ENCODE measurements at places on chromosomes 11 and 22.

DNA sequence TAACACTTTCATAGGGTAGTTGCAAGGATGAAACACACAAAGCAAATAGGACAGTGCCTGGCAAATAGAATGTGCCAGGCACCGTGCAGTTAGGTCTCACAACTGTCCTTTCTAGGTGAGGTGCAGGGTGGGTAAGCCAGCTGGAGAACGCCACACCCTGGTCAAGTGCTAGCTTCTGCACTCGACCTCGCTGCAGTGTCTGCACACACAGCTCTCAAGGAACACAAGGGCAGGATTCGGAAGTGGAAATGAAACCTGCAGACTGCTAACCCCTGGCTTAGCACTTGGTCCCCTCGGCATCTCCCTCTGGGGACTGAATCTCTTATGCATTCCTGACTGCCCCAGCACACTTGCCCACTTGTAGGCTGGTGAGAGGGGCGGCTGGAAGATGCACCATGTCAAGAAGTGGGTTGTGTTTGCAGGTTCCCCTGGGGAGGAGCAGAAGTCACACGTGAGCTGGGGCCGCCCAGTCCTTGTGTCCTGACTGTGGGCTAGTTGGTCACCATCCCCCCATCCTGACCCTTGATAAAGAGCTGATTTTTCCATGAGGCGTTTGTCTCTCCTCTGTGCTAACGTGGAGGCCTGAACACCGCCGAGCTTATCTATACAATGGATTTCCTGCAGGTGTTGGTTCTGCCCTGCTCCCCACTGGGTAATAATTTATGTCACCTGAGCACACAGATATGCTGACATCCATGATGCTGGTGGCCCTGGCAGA is 89.0 kb downstream of the MICAL2 start:
- no peak for DNase-seq

GRCh38 chr11:4704054-4704789 is at the start of gene MMP26:
Gene MMP26 (plus strand): TSS chr11:4704784.
- no peak for DNase-seq

GRCh38 chr11:10116588-10116987 is 177.4 kb downstream of the SBF2 start:
- DNase-seq: no peak

DNA sequence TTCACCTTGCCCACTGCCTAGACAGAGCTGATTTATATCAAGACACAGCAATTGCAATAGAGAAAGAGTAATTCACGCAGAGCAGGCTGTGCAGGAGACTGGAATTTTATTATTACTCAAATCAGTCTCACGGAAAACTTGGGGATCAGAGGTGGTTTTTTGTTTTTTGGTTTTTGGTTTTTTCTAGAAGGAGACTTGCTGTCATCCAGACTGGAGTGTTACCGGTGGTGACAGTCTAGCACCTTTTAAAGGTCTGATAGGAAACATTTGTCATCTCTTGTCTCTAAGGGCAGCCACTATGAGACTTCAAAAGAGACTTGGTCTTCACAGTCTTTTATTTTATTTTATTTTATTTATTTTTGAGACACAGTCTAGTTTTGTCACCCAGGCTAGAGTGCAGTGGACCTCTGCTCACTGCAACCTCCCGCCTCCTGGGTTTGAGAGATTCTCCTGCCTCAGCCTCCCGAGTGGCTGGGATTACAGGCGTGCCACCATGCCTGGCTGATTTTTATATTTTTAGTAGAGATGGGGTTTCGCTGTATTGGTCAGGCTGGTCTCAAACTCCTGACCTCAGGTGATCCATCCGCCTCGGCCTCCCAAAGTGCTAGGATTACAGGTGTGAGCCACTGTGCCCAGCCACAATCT is 19.1 kb downstream of the APOBEC3H start:
- DNase-seq: no peak

- DNase-seq: no peak
Measured at GRCh38 chr11:8705146-8705545, 22.6 kb downstream of the RPL27A start.

DNA sequence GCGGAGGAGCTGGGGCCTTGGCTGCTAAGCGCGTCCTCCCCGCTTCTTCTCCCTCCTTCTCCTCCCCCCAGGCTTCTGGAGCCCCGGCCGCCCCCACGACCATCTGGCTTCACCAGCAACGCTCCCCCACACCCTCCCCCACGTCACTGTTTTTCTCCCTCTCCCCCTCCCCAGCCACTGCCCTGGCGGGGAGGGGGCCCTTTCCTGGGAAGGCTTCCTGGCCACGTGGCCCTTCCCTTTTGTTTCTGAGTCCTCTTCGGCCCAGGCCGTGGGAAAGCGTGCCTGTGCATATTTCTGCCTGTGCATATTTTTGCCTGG is 27.7 kb downstream of the RTN4R start:
- no peak for DNase-seq

DNA sequence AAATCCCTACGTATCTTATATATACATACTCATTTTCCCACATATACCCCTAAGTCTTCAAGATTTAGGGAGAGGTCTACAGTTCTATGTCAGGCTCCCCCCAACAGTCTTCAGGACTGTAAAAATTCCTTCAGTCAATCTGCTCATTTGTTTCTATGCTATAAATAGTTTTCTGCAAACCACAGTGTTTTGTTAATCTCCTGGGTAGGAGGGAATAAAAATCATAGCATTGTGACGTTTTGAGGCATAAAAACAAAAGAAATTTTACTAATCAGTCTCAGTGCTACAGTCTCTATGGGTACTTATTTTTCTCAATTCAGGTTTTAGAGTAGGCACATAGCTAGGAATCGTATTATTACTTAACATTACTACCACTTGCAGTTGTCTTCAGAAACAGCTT is 552.8 kb upstream of the LRRC4C start:
- no peak for DNase-seq

DNA sequence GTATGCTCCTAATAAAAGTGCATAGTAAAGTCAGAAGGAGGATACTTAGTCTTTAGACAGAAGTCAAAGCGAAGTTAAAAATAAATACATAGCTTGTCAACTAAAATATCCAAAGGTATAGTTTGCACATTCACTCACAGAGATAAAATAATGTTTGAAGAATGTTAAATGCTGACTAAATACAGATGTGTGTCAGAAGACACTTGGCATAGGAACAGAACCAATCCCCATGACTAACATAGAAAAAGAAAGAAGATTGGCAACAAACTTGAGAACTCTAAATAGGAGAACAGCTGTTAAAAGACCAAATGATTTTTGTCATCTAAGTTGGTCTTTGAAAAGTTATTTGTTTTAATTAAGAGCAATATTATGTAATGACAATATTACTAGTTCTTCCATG is 1172.1 kb upstream of the RAG2 start:
- DNase-seq: no peak

DNA sequence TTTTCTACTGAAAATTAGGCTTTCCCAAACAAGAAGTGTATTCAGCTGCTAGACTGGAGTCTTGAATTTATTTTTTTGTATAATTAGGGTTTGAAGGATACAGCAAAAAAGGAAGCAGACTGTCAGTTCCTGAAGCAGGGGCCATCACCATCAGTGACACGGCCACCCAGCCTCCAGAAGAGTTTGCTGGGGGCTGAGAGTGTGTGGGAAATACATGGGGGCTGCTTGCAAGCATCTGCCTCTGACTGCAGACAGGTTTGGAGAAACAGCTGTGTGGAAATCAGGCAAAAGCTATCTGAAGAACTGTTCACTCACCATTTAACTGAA is 23.0 kb downstream of the FZD4 start:
- DNase-seq: no peak

DNA sequence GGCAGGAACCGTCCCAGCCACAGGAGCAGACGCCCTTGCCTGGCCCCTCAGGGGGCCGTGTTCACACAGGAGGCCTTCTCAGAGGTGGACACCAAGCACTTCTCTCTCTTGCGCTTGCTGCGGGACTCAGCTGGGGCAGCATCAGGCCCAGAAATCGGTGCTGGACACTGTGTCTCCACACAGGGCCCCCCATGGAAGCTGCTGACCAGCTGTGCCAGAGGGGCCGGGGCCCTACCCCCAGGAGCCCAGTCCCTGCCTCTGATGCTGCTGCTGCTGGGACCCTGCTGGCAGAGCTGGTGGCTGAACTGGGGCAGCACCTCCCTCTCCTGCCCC is 4.0 kb downstream of the PLXNB2 start:
- DNase-seq: no peak

DNA sequence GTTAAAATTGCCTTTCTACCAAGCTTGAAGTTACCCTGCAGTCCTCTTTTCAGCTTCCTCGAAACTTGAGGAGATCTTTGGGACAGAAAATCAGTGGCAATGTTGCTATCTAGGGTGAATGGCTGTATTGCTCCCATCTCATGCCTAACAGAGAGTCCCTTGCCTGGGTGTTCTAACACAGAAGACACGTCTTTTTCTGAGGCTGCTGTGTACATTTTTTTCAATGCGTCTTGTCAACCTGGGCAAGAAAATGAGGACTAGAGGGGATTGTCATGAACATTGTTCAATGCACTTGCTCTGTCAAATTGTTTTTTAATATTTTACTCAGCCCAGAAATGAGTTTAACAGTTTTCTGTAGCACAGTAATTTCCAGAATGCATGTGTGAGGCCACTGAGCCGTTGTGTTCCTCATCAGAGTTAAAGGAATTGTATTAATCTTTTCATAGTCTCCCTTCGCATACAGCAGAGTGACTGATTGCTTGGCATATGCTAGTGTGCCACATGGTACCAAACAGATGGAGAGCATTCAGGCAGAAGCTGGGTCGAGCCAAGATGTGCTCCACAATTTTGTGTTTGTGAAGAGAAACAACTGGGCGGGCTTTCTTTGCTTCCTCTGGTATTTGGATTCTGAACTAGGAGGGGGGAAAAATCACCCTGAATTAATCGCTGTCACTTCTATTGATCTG is 86.0 kb downstream of the CASP12 start:
- DNase-seq: no peak

- no peak for DNase-seq
Measured at GRCh38 chr11:73411031-73411430, 34.8 kb downstream of the RELT start.

DNA sequence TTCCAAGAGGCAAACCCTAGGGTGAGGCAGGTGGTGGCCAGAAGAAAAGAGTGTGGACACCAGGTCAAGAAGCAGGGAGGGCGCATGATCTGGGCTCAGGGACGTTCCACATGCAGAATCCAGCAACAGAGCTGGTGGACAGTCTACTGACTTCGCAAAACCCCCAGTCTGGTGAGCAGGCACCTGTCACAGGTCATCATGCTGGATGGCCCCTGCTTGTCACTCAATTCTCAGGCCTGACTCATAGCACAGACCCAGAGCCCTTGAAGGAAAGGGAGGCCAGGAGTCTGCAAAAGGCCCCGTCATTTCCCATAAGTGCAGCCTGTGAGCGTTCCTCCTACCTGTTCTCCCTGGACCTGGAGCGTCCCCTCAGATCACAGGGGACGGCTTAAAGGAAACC is 18.2 kb downstream of the APOL4 start:
- DNase-seq: no peak

DNA sequence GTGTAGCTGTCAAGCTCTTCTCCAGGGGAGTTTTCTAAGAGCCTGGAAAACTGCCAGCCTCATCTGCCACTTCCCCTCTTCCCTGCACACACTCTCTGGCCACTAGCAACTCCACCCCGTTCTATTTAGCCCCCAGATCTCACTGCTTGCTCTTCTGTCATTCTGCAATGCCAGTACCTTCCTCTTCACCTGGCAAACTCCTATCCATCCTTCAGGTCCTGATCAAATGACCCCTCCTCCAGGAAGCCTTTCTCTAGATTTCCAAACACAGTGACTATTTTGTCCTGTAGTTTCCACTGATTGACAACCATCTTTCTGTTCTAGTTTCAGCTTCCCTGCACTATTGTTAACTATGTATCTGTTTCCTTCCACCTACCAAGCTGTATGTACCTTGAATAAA is 437.7 kb downstream of the SOX6 start:
- no peak for DNase-seq

DNA sequence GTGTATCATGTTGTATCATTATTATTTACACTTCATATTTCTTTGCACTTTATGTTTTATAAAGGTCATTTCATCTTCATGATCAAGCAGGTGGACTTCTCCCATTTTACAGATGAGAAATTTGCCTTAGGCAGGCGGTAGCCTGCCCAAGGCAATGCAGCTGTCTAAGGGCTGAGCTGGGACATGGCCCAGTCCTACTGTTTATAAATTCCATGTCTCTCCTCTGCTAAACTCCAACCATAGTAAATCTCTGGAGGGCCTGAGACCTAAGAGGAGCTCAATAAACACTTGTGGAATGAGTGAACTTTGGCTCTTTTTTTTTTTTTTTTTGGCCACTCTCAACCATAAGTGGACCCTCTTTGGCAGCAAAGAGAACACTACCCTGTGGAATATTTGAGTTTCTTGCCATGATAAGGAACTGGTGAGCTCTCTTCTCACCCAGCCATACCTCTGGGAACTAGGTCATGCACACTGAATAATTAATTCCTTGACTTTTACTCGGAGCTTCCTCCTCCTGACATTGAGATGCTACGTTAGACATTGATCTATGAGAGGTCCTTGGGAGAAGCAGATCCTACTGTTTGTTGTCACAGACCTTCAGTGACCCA is 29.9 kb downstream of the MICAL2 start:
- no peak for DNase-seq

DNA sequence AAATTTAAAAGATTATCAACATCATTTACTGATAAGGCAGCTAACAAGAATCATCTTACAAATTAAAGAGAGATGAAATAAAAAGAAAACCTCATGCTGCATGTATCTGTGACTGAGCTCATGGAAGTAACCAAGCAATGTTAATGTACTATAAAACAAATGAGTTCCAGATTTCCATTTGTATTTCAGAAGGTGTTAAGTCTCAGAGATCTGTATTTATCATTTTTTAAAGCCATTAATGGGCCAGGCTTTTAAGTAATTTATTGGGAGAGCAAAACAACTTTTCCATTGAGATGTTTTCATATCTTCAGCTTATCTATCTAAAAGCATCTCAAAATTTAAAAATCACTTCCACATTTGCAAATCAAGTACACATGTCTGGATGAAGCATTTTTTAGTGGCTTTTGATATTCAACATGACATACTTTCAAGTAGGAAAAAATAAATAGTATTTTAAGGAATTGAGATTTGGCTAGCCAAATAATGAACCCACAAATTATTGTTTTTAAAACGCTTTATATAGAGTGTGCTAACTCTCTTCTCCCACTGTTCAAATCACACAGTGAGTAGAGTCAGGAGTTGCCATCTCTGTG is 17.9 kb upstream of the BBOX1 start:
- no peak for DNase-seq

GRCh38 chr11:134450186-134450585 is 38.1 kb upstream of the B3GAT1 start:
- DNase-seq: no peak

DNA sequence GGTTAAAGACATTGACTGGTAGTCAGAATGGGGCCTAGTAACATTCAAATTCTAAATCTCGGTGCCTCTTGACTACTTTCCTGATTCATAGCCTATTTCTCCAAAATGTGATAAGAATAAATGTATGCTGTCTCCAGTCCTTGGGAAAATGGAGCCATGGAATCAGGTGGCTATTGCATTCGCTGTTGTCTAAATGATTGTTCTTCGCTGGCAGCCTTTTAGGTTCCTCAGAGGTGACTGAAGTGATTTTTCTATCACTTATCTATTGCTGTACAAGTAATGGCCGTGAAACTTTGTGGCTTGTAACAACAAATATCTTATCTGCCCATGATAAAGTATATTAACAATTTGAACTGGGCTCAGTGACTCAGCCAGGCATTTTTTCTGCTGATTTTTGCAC is 15.4 kb downstream of the SRPRA start:
- no peak for DNase-seq

GRCh38 chr11:12853325-12853651 is 155.8 kb upstream of the RASSF10 start:
- DNase-seq: no peak

GRCh38 chr11:60338053-60338452 is 11.0 kb downstream of the MS4A6E start:
- no peak for DNase-seq
